Neural crest cell (in vitro differentiated cells): ENCODE measurements at places on chromosomes 7 and 10.

- no peaks in the 10 kb centered on the region for H3K36me3 ChIP-seq
- H3K27ac ChIP-seq = no peak overlapping the region
- no peak overlapping the region for H3K4me3 ChIP-seq
- no peaks in the 10 kb centered on the region for H3K27me3 ChIP-seq
- peaks cover 5% of the 10 kb centered on the region for H3K4me1 ChIP-seq
- DNase-seq = no peak
These were observed 55.3 kb upstream of the FAM204A start for GRCh38 chr10:118397391-118397790.

DNA sequence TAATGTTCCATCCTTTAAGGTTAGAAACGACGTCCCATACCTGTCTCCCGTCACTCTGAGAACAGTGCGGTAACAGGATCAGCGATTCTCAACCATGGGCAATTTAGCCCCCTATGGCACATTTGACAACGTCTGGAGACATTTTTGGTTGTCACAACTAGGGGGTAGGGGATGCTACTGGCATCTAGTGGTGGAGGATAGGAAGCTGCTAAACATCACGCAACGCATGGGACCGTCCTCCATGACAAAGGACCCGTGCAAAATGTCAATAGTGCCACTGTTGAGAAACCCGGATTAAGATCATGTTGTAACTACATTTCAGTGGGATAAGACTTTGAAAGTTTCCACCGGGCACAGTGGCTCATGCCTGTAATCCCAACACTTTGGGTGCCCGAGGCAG lies 5.0 kb upstream of the PAXIP1 start:
- peaks cover 21% of the 10 kb centered on the region for H3K4me1 ChIP-seq
- peaks cover 4% of the 10 kb centered on the region for H3K36me3 ChIP-seq
- no peak overlapping the region for H3K27ac ChIP-seq
- peak overlapping the region; percentile 78 for H3K4me3 ChIP-seq
- peak; percentile 14 for DNase-seq

- peaks cover 41% of the 10 kb centered on the region for H3K4me1 ChIP-seq
- DNase-seq = no peak
- no peak overlapping the region for H3K4me3 ChIP-seq
- no peaks in the 10 kb centered on the region for H3K27me3 ChIP-seq
These were observed 381.1 kb upstream of the ZMIZ1 start for GRCh38 chr10:78687626-78688025.

DNA sequence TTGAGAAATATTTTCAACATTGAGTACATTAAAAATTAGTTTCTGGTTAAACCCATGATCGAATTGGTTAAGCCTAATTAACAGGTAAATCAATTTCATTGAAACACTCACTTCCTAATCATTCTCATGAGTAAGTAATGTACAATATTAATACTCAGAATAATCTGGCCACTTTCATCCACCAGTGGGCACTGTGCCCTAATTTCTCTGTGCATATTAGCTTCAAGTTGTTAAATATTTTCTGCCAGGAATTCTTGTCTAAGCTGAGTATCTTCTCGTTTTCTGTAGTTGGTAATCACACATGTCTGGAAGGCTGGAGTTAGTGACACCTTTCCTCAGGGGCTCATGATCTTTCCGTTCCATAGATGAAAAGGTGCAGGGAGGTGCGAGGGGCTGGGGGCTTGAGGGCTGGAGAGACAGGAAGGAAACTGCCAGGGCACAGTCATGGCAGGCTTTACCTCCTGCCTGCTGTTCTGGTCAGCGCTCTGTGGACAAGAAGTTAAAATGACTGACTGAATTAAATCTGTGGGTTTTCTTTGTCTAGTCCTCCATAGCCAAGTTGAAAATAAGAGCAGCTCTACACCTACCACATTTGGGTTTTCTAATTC lies 71.9 kb downstream of the WIPF3 start:
- no peaks in the 10 kb centered on the region for H3K36me3 ChIP-seq
- DNase-seq = no peak
- H3K4me3 ChIP-seq = no peak overlapping the region
- H3K27ac ChIP-seq = no peak overlapping the region
- H3K27me3 ChIP-seq = peaks cover 16% of the 10 kb centered on the region
- peaks cover 18% of the 10 kb centered on the region for H3K4me1 ChIP-seq

- DNase-seq = peak; percentile 41
- no peaks in the 10 kb centered on the region for H3K36me3 ChIP-seq
- H3K4me1 ChIP-seq = no peaks in the 10 kb centered on the region
- peaks cover 19% of the 10 kb centered on the region for H3K27me3 ChIP-seq
- peak within 1 kb of the TSS; percentile 85 for H3K4me3 ChIP-seq
These were observed at the start of gene ADAP1 for GRCh38 chr7:954330-955238. Gene ADAP1 (minus strand): TSS chr7:954680. CDS start chr7:954477, 203 bp downstream.
